ENCODE measurements at places on chromosomes 11 and 22. TPM values are rescaled to one million over a fixed set of nuclear protein-coding genes. Genes with fewer than 3 reads are reported as not detected.

- DNase-seq: no peak
Measured at GRCh38 chr11:118615282-118615975, 8.0 kb downstream of the PHLDB1 start.

- no peak for DNase-seq
Measured at GRCh38 chr11:108530426-108530825, 32.2 kb upstream of the POGLUT3 start.

- DNase-seq: no peak
Measured at GRCh38 chr11:5690216-5690615, 626 bp downstream of the TRIM22 start.

The RBMXL2 gene
- polyA plus RNA-seq: 0.06 TPM

The GAL3ST3 gene
- polyA plus RNA-seq: 5.4 TPM

The GLB1L2 gene
- 22.9 TPM for polyA plus RNA-seq

The SSH3 gene
- 32.3 TPM for polyA plus RNA-seq

DNA sequence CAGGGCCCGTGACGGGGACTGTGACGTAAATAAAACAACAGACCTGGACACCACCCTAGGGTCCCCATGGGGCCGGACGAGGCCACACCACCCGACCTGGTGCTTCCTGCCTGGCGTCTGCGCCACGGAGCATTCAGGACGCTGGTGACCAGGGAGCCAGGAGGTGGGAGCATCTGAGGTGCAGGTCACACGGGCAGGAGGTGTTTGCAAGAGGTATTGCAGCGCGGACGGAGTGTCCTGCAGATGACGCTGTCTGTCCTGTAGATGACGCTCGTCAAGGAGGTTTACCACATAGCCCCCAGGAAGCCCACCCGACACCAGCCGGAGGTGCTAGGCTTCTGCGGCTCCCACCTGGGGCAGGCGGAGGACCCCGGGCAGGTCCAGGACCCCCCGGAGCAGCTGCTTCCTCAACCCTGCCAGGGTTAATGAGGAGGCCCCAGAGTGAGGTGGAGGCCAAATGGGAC is 986 bp upstream of the MUC5B start:
- no peak for DNase-seq

Measured in right renal pelvis (tissue), 4 donors.